Activated CD4-positive, alpha-beta memory T cell treated with anti-CD3 and anti-CD28 coated beads for 36 hours (primary cell): ENCODE measurements at places on chromosomes 13 and 19. TPM values are rescaled to one million over a fixed set of nuclear protein-coding genes. Genes with fewer than 3 reads are reported as not detected.

SELENOW gene
- total RNA-seq: 162 TPM

GRIK5 gene
- total RNA-seq: 0.90 TPM

SYT5 gene
- not detected for total RNA-seq

- no peaks in the 10 kb centered on the region for H3K4me1 ChIP-seq
- H3K27ac ChIP-seq: no peak overlapping the region
- H3K36me3 ChIP-seq: no peaks in the 10 kb centered on the region
- no peaks in the 10 kb centered on the region for H3K27me3 ChIP-seq
- no peak overlapping the region for H3K4me3 ChIP-seq
Measured at GRCh38 chr13:81929988-81930387, 1589.1 kb upstream of the SPRY2 start.

GRCh38 chr13:37925878-37926473 is 56.4 kb upstream of the TRPC4 start:
- no peak for DNase-seq
- no peaks in the 10 kb centered on the region for H3K4me1 ChIP-seq
- H3K27me3 ChIP-seq: no peaks in the 10 kb centered on the region
- no peaks in the 10 kb centered on the region for H3K36me3 ChIP-seq
- H3K4me3 ChIP-seq: no peak overlapping the region
- H3K27ac ChIP-seq: no peak overlapping the region

- no peak overlapping the region for H3K27ac ChIP-seq
- no peaks in the 10 kb centered on the region for H3K4me1 ChIP-seq
- no peak for DNase-seq
- no peak overlapping the region for H3K4me3 ChIP-seq
Measured at GRCh38 chr13:63075126-63075525, 1659.5 kb upstream of the PCDH20 start.

DNA sequence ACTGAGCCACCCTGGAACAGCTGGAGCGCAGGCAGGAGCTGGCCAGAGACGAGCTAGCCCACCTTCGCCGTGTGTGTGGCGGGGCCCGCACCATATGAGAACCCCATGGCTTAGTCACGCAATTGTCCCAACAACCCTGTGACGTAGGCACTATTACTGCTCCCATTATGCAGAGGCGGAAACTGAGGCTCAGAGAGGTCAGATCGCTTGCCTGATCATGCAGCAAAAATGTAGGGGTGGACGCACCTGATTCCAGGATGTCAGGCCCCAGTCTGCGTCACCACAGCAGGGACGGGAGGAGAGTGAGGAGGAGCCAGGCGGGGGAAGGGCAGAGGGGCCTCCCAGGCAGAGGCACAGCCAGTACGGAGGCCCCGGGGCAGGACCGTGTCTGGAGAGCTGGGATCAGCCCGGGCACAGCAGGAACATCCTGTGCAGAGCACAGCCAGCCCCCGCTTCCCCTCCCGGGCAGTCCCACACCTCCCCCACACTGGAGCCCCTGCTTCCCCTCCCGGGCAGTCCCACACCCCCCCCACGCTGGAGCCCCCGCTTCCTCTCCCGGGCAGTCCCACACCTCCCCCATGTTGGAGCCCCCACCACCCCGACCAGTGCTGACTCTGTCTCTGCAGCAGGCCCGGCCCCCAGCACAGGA is 16.7 kb downstream of the PIP5K1C start:
- no peaks in the 10 kb centered on the region for H3K27me3 ChIP-seq
- no peak for DNase-seq
- H3K4me3 ChIP-seq: no peak overlapping the region
- peaks cover 13% of the 10 kb centered on the region for H3K4me1 ChIP-seq

DNA sequence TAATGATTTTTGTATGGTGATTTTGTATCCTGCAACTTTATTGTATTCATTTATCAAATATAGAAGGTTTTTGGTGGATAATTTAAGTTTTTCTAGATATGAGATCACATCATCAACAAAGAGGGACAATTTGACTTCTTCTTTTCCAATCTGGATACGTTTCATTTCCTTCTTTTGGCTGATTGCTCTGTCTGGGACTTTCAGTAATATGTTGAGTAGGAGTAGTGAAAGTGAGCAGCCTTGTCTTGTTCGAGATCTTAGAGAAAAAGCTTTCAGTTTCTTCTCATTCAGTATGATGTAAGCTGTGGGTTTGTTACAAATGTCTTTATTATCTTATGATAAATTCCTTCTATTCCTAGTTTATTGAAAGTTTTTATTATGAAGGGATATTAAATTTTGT is 352.0 kb upstream of the DACH1 start:
- no peak overlapping the region for H3K27ac ChIP-seq
- DNase-seq: no peak

- no peaks in the 10 kb centered on the region for H3K36me3 ChIP-seq
- no peak for DNase-seq
- H3K27ac ChIP-seq: no peak overlapping the region
Measured at GRCh38 chr13:30804474-30804873, 69.1 kb downstream of the ALOX5AP start.

DNA sequence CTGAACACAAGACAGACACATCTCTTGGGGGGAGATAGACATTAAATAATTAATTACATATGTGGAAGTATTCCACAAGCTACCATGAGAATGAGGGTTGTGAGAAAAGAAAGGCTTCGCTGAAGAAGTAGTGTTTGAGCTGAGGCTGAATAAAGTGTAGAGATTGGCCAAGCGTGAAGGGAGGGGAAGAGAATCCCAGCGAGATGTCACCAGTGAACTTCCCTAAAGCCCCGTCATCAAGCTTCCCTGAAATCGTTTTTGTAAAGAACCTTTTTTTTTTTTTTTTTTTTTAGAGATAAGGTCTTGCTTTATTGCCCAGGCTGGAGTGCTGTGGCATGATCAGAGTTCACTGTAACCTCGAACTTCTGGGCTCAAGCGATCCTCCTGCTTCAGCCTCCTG is 235.2 kb downstream of the KCNRG start:
- H3K4me1 ChIP-seq: peaks cover 24% of the 10 kb centered on the region
- peaks cover 27% of the 10 kb centered on the region for H3K27me3 ChIP-seq
- DNase-seq: no peak
- no peak overlapping the region for H3K27ac ChIP-seq
- no peak overlapping the region for H3K4me3 ChIP-seq

DNA sequence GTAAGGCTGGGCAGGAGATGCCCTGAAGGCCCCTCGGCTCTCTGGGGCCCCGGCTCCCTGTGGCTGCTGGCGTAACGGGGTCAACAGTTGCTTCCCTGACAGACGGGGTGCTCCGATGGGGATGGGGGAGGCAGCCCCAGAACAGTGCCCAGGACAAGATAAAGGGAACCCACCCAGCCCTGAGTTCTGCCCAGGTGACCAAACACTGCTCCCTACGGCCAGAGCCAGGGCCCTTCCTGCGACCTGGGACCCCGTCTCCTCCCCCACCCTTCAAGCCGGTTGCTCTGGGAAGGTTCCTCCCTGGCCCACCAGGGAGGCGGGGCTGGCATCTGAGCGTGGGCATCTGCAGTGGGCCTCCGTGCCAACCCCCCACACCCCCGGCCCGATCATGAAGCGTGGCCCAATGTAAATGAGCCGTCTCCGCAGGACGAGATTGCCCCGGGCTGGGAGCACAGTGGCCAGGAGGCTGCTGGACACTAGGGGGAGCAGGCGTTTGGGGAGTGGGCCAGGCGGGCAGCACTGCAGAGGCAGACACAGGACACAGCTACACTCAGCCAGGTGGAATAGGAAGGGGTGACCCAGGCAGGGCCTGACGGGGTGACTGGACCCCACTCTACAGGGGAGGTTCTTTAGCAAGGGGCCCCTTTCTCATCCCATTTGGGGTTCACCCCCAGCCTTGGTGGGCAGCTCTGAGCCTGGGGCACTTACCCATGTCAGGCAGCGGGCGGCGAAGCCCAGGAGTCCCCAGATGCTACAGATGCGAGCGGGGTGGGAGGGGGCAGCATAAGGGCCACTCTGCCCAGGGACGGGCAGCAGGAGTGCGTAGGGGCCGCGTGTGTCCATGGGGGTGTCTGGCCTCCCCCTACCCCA is 1.2 kb upstream of the NKPD1 start:
- H3K27ac ChIP-seq: no peak overlapping the region
- H3K27me3 ChIP-seq: no peaks in the 10 kb centered on the region
- DNase-seq: no peak
- peaks cover 14% of the 10 kb centered on the region for H3K4me1 ChIP-seq
- H3K4me3 ChIP-seq: no peak overlapping the region

GRCh38 chr13:47000165-47000564 is 103.3 kb upstream of the HTR2A start:
- no peak overlapping the region for H3K4me3 ChIP-seq
- no peak overlapping the region for H3K27ac ChIP-seq
- H3K4me1 ChIP-seq: no peaks in the 10 kb centered on the region
- DNase-seq: no peak

DNA sequence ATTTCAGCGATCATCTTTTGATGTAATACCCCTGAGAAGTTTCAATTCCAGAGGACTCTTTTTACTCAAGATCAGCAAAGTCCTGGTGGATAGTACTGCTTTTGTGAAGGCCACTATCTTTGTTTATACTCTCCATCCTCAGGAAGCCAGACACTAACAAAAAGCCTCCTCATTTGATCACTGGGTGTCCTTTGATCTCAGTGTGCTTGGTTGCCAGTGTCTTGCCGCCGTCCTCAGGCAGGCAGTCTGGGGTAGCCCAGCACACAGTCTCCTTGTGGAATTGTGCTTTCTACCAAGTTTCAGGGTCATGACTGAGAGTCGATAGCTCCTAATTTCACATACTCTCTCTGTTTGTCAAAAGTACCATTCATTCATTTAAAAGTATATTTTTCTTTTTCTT is 762.2 kb downstream of the EFNB2 start:
- H3K36me3 ChIP-seq: no peaks in the 10 kb centered on the region
- no peaks in the 10 kb centered on the region for H3K4me1 ChIP-seq

- peaks cover 19% of the 10 kb centered on the region for H3K4me1 ChIP-seq
- no peak overlapping the region for H3K27ac ChIP-seq
- no peak overlapping the region for H3K4me3 ChIP-seq
- H3K36me3 ChIP-seq: no peaks in the 10 kb centered on the region
Measured at GRCh38 chr13:44311011-44311780, 62.4 kb upstream of the SERP2 start.
